ENCODE measurements at places on chromosomes 11 and 22.

DNA sequence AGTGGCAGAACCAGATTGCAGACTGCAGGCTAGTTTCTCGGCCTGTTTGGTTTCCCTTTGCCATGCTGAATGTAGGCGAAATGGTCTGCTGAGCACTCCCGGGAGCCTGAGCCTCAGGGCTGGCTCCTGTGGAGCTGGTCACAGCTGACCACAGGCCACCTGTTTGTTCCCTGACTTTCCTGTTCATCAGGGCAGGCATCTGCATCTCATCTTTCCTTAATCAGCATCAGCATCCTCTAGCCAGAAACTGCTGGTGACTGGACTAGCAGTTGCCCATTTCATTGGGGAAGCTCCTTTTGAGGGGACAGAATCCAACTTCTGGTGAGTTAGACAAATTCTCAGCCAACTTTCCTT, 20.2 kb upstream of the C11orf96 start:
- no peak for DNase-seq

DNA sequence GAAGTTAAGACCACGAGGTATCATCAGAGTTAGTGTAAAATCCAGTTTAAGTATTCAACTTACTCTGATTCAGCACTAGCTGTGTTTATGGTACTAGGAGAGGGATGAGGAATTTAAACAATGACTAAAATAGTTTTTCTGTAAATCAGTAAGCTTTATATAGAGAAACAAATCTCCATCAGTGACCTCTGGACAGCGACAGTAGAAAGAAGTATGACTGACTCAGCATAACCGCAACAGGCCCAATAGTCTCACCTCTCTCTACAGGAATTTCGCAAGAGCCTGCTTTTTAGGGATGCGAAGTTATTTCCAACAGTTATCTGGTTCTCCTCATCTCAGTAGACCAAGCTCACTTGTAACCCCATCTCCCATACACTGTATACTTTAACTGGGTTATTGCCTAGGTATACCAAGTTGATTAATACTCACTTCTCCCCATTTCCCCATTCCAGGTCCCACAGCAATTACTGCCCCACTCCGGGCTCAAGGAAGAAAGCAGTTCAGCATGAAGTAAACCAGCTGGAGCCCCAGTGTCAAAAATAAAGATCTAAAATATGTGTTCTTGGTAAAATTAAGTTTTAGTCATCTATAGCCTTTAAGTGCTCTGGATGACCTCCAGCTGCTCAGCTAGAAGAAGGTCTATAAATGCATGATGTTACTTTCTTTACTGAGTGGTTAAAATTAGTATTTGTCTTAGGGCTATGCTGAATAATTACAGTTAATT, 770.6 kb upstream of the CCDC90B start:
- DNase-seq: no peak

DNA sequence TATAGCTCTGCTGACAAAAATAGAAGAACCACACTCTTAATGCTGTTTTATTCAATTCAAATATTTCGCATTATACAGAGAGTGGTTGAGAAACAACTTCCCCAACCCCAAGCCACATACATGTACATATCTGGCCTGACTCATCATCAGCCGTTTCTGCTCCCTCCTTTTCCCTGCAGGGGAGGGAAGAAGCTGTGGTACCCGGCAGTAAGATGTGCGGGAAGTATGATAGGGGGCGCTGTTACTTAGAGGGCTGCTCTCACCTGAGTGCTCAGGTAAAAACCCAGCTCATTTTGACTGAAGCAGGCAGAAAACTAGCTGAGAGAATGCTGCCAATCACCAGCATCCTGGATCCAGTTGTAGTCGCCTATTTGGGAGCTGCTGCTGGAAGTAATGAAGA, 85.5 kb downstream of the NELL1 start:
- peak; percentile 52 for DNase-seq

- no peak for DNase-seq
These were observed 28.7 kb downstream of the GGTLC2 start for GRCh38 chr22:22673099-22673498.

DNA sequence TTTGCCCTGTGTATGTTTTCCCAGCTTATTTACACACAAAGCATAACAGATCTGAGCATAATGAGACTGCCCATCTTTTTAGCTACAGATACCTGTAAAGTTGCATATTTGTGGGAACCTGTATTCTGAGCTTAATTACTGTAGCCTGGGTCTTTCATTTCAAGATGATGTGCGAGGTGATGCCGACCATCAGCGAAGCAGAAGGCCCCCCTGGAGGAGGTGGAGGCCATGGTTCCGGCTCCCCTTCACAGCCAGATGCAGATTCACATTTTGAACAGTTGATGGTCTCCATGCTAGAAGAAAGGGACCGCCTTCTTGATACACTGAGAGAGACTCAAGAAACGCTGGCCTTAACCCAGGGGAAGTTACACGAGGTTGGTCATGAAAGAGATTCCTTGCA, 1.5 kb downstream of the PPFIA1 start:
- DNase-seq: no peak

DNA sequence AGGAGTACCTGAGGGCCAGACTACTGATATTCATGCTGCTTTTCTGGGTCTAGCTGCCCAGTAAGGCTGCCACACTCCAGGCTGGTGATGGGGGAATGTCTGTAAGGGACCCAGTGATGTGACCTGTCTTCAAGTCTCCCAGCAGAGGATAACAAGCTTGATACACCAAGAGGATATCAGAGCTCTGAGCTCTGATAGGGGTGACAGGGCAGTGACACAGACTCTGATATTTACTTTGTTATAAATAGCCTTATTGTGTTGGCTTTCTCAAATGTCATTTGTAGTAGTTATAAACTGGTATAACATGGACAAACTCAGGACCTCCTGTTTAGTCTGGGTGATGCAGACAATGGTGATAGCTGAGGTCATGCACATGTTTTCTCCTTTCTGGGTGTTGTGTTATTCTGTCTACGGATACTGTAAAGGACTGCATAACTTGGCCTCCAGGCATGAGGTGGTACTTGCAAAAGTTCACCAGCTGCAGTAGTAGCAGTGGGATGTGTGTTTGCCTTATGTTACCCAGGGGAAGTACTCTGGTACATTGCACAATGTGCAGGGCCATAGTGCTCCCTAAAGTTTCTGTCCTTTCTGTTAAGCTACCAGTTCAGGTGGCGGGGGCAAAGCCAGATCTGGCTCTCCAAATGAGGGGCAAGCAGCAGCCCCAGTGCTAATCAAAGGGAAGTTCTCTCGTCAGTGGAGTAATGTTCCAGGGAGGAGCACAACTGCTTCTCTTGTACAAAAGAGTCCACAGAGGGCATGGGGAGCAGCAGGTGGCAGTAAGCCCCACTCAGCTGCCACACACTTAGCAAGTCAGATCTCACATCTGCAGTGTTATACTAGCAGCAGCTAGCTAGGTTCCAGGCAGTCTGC, 812.2 kb downstream of the JRKL start:
- no peak for DNase-seq

- DNase-seq: peak; percentile 87
These were observed 722 bp upstream of the GUCY1A2 start for GRCh38 chr11:107018902-107019493.

- no peak for DNase-seq
These were observed 157.8 kb upstream of the GRK3 start for GRCh38 chr22:25406510-25407210.

- no peak for DNase-seq
These were observed 4.0 kb upstream of the TH start for GRCh38 chr11:2175659-2176058.

GRCh38 chr22:25465949-25466348, 98.5 kb upstream of the GRK3 start:
- DNase-seq: no peak

DNA sequence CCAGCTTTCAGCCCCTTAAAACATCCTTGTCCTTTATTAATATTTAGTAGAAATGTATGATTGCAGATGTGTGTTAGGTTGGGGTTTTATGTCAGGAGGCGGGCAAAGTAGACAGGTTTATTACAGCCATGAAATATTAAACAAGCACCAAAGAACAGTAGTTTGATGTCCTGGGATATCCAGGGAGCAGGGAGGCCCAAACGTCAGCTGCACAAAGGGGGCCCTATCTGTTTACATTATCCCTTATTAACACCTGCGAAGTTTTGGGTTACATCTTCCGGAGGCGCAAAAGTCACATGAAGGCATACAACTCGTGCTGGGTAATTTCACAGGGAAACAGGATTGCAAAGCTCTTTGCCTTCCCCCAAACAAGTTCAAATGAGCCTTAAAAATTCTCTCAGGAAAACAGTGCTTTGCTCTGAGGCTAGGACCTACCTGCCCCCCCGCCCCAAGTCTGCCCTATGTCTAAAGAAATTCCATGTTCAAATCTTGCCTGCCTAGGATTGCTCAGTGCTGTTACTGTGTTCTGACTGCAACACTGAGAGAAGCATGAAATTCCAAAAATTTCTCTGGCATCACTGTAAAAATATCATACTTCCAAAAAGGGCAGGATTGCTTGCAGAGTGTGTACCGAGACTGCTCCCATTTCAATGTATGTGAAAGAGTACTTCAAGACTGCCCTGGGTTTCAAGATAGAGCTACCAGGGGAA, 8.9 kb downstream of the MN1 start:
- DNase-seq: no peak

- DNase-seq: no peak
These were observed 127.4 kb downstream of the ELP4 start for GRCh38 chr11:31636983-31637382.

DNA sequence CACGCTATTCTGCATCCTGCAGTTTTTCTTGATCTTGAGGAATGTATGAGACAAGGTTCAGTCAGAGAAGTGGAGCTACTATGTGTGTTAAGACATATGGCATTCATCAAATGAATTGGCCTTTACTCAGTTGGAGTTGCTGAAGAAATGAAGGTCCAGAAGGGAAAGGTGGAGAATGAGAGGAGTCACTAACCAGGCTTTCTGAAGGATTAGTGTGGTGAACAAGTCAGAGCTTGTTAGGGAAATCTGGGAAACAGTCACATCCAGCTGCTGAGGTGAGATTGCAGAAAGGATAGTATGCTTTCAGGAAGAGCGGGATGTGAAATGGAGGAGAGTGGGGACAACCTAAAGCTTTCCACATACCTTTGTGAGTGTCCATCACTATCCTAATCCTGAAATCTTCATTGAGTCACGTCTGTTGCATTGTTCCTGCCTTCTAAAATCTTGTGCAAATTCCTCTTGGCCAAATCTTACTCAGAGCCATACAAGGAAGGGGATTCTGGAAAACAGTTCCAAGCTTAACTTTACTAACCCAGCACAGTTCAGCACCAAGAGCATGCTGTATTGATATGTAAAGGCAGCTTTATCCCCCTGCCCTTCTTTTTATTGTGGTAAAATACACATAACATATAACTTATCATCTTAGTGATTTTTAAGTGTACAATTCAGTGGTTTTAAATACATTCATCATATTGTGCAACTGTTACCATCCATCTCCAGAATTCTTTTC, 11.4 kb upstream of the PITPNB start:
- no peak for DNase-seq

GRCh38 chr22:44685384-44686056, 16.5 kb upstream of the PRR5 start:
- DNase-seq: peak; percentile 64

DNA sequence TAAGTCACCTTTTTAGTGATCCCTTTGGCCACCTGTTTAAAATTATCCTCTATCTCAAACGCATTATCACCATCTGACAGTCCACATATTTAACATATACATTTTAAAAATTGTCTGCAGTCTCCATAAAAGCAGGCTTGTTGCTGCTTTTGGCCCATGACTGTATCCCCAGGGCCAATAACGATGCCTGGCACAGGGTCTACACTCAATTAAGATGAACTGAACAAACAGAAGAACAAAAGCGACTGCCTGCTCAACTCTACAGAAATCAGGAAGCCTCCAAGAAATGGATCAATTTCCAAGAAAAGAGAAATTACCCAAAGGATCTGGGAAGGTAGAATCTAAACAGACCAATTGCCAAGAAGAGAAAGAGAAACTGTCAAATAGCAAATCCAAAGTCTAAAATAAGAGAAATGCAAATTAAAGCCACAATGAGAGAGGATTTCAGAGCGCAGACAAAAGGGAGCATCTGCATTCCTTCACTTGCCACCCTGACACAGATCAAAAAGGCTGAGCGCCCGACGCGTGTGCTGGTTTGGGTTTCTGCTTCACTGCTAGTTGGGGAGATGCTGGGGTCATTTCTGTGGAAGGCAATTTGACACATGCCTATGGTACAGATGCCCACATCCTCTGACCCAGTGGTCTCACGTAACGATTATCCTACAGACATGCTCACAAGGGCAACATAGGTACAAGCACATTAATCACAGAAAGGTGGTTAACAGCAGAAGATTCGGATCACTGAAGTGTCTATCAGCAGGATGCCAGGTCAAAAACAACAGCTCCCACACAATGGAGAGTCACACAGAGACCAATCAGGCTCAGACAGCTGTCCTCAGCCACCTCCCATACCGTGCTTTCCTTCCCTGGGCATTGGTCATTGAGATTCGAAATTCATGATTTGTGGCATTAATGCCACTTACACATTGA, 55.9 kb downstream of the SHISAL1 start:
- peak; percentile 6 for DNase-seq

GRCh38 chr11:1717745-1718144, 20.8 kb downstream of the KRTAP5-6 start:
- no peak for DNase-seq

DNA sequence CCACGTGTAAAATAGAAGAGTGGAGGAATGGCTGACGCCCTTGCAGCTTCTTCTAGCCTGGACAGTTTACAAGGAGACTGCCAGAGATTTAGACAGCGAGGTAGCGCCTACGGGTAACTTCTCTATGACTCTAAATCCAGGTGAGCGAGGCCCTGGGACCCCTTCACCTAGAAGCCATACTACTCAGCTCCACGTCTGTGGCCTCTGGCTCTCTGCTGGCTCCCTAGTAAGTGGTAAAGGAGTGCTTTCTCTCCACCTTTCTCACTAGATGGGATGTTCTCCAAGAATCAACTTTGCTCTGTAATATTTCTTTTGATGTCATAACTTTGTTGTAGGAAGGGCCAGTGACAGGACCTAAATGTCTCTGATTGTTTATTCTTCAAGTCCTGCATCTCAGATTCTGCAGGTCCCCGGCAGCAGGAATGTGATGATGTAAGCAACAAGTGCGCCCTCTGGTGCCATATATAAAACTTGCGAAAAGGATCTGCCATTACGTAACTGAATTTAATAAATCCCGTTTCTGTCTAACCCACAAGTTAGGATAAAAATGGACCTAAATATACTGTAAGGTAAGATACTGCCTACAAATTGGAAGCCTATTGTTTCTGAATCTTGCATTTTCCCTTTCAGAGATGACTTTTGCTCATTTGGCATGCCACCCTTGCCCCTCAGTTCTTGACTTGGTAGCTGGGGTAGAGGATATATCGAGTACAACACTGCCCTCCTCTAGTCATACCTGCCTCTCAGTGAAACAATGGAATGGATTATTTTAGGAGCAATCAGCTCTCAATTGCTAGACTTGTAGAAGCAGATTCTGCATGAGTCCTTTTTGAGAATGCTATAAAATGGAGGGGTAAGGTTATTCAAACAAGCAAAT, 11.0 kb upstream of the PTPN5 start:
- DNase-seq: peak; percentile 45
